Activated B cell treated with CpG ODN at 0.5 μM for 24 hours (primary cell): ENCODE measurements at places on chromosomes 6 and 20.

DNA sequence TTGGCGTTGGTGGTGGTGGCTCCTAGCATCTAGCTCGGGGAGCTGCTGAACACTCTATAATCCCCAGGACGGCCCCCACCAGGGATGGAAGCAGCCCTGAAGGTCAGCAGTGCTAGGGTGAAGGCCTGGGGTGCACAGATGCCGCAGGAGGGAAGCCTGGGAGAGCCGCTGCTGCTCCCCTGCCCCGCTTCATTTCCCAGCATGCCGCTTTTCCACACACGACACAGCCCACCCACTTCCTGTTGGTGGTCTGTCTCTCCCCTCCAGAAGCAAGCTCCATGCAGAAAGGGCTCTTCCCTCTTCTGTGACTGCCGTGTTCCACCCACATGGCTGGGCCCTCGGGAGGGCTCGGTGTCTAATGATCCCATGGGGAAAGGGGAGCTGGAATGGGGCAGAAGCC, 35.3 kb downstream of the GNAS-AS1 start:
- no peak for DNase-seq

- DNase-seq = no peak
These were observed 84.3 kb upstream of the TMEM181 start for GRCh38 chr6:158475344-158476302.

- DNase-seq = no peak
These were observed 89.9 kb upstream of the RALGAPA2 start for GRCh38 chr20:20802328-20802727.

- no peak for DNase-seq
These were observed 259.9 kb downstream of the FOXA2 start for GRCh38 chr20:22324505-22324904.

- no peak for DNase-seq
These were observed 9.7 kb downstream of the BEND3 start for GRCh38 chr6:107105511-107106116.

- DNase-seq = no peak
These were observed 765 bp upstream of the CFB start for GRCh38 chr6:31945154-31945506.

DNA sequence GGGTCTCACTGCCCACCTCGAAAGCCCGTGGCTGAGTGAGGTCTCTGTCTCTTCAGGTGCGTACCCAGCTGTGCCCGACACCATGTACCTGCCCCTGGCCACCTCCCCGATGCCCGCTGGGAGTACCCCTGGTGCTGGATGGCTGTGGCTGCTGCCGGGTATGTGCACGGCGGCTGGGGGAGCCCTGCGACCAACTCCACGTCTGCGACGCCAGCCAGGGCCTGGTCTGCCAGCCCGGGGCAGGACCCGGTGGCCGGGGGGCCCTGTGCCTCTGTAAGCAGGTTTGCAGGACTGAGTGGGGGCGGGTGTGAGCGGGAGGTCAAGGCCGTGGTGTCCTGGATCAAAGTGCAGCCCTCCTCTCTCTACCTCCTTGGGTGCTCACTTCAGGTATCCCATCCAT, 4.7 kb downstream of the CCN5 start:
- no peak for DNase-seq

DNA sequence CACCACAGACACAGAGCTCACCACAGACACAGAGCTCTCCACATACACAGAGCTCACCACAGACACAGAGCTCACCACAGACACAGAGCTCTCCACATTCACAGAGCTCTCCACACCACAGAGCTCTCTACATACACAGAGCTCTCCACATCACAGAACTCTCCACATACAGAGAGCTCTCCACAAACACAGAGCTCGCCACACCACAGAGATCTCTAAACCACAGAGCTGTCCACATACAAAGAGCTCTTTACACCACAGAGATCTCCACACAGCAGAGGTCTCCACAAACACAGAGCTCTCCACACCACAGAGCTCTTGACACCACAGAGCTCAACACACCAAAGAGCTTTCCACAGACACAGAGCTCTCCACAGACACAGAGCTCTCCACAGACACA, 55.8 kb downstream of the ERMARD start:
- no peak for DNase-seq

GRCh38 chr20:60507087-60507694, 549.0 kb downstream of the CDH26 start:
- no peak for DNase-seq

DNA sequence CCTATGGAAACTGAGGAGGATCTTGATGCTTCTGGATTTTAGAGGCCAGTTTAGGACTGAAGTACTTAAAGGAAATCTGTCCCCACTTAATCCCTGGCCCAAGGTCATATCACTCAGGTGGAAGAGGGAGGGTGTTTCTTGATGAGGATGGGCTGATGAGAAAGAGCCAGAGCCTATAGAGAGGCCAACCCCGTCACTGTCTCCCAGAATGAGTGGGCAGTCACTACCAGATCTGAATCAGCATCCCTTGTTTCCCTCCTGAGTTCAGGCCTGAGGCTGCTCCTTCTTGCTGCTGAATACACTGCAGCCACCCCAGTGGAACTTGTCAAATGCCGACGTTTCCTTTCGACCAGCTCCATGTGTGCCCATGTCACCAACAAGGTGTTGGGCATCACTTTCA, 14.8 kb downstream of the ARMC12 start:
- no peak for DNase-seq

DNA sequence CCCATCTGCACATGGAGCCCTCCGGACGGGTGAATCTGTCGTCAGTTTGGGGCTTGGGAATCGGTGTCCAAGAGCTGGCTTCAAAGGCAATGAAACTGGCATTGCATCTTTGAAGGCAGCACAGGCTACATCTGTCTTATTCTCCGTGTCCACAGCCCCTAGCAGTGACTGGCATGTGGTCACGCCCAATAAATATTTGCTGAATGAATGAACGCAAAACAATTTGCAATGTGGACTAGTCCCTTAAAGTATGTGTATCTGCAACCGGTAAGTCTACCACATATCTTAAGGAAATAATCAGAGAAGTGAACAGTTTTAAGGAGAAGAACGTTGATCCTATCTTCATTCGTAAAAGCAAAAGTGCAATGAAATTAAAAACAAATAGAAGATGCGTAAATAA, 8.0 kb upstream of the PMEPA1 start:
- no peak for DNase-seq

GRCh38 chr6:110529355-110529754, 52.9 kb upstream of the SLC22A16 start:
- no peak for DNase-seq

GRCh38 chr6:111926731-111927302, 53.6 kb upstream of the FYN start:
- no peak for DNase-seq

GRCh38 chr6:53447865-53448264, 97.0 kb downstream of the GCLC start:
- DNase-seq = no peak
